Naive thymus-derived CD8-positive, alpha-beta T cell (primary cell): ENCODE measurements at places on chromosomes 1 and 21.

- no peak for DNase-seq
Measured at GRCh38 chr1:90963651-90964050, 58.2 kb downstream of the ZNF644 start.

DNA sequence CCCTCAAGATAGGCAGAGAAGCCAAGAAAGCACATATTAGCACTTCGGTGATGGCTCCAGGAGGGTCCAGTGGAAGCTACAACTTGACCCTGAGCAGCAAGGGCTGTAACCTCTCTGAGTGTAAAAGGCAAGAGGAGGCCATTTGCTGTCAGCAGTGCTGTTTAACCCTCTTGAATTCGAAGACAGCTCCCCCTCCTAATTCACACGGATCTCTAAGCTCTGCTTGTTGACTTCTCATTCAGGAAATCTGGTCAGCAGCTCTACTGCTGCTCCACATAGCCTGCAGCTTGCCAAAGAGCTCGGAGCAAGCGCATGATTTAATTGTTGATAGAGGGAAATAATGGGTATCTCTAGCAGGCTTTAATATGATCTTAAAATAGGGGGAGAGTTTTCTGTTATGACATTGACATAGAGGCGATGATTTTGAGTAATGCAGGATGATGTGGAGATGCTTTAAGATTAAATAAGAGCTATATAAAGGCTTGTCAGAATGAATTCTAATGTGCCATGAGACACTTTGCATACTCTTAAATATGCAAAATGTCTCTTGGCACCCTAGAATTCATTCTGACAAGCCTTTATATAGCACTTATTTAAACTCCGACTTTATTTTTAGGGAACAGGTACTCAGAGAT, 79.4 kb upstream of the USH2A start:
- no peak for DNase-seq

DNA sequence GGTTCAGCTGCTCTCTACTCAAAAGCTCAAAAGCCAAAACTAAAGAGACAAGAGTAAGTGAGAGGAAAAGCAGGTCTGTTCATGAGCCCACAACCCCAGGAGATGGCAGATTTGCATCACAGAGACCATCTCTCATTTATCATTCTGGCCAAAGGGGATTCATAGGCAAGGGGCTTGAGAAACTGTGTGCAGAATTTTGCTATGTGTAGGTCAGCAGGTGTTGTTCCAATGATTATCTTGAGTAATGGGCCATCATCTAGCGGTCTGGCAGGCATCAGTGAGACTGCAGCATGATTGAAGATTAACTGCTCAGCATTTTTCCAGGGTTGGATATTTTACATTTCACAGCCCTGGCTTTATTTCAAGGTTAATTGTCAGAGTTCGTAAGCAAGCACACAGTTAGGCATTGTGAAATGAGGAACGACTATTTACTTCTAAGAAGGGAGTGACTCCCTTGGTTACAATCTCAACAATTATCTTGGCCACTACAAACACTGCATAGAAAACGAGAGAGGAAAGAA, 1204.6 kb upstream of the TMPRSS15 start:
- no peak for DNase-seq

DNA sequence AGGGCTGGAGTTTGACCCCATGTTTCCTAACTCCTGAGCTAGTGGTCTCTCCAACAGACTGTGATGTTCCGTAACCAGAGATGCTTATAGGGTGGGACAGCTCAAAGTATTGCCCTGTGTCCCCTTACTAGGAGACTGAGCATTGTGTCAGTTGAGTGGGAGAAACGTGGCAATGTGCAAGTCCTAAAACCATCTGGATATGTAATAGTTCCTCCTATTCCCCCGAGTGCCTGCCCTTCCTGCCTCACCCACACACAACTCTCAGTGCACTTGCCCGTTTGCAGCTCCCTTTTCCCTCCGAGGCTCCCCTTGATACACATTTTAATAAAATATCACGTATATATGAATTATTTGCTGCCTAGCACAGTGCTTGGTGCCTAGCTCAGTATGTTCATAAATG, 3.4 kb downstream of the PIGV start:
- DNase-seq: no peak

DNA sequence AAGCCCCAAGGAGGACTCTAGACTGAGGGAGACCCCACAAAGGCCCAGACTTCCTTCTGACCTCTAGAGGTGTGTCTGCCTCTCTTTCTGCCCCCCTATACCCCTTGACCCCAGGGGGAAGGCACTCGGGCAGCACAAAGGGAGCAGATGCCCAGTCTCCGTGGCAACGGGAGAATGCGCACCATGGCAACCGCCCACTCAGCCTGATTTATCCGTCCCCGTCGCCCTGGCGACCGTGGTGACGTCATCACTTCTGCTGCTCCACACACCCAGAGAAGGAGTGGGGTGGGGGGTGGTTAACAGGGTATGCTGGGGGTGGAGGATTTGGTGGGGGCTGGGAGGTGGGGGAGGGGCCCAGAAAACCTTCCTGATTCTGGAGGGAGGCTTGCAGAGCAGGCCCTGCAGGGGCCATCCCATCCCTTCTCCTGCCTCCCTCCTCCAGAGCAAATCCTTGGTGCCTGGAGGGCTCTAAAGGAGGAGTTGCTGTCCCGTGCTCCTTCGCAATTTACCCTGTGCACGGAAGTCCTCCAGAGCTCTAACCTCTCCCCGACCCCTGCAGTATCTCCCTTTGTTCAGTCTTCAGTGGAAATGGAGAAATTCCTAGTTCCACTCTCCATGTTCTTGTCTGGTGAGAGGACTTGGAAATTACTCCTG, 6.3 kb downstream of the CELF3 start:
- no peak for DNase-seq

GRCh38 chr1:59164371-59164770, 132.5 kb upstream of the FGGY start:
- DNase-seq: no peak

DNA sequence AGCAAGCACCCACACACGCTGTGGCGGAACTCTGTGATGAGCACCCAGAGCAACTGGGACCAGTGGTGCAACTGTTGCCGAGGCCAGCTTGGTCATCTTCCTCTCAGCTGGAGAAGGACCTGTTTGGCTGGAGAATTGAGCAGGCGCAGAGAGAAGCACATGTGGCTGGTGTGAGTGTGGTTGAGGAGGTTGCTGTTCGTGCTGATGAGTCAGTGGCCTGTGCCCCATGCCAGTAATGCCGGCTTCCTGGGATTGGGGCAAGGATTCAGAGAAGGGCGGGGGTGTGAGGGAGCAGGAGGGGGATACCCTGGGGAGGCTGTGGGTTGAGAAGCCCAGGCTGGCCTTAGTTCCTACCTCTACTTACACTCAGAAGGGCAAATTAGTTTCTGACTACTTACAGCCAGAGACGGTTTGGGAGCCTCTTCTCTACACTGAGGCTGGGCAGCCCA, 57.5 kb upstream of the EPS8L3 start:
- no peak for DNase-seq

GRCh38 chr1:247156787-247157232, 15.0 kb downstream of the ZNF124 start:
- peak; percentile 7 for DNase-seq

DNA sequence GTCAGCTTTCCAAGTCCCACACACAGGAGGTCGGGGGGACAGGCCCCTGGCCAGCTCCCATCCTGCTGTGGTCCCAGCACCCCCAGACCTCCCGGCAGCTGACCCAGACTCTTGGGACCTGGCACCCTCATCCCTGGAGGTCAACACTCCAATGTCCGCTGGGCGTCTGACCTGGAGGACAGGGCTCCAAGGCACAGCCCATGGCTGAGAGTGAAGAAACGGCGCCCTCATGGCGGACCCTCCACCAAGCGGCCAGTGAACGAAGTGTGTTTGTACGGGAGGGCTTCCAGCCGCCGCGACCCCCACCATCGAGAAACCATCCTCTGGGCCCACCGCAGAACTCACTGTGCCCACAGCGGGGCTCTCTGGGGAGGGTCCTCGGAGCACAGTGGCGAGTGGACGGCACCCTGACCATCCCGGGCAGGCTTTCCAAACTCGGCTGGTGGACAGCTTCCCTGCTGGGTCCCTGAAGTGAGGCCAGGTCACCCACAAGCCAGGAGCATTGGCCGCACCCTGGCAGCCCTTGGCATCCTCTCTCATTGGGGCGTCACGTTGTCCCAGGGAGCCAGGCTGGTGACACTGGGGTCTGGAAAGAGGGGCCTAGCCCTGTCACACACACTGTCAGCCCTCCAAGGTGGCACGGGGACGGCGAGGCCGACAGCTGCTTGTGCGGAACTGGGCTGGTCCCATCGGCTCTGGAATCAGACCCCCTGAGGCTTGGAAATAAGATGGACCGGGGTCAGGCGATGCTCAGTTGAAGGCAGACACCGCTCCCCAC, 47.8 kb upstream of the COL6A2 start:
- DNase-seq: no peak

DNA sequence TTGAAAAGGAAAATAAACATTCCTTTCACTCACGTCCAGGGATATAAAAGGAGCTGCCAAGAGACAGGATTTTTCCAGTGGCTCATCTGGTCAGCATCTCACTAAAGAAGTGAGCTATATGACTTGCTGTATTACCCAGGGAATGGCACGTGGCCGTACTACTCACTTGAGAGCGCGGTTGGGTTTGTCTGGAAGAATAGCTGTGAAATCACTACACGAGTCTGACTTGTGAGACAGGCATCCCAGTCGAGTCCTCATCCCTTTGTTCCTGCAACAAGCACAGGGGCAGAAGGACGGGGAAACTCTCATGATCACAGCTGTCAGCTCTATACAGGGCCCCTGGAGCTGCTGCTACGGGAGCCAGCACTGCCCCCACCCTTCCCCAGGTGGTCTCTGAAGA, 17.7 kb downstream of the RGS8 start:
- DNase-seq: no peak

- no peak for DNase-seq
Measured at GRCh38 chr1:24266398-24266941, 52.7 kb upstream of the GRHL3 start.

DNA sequence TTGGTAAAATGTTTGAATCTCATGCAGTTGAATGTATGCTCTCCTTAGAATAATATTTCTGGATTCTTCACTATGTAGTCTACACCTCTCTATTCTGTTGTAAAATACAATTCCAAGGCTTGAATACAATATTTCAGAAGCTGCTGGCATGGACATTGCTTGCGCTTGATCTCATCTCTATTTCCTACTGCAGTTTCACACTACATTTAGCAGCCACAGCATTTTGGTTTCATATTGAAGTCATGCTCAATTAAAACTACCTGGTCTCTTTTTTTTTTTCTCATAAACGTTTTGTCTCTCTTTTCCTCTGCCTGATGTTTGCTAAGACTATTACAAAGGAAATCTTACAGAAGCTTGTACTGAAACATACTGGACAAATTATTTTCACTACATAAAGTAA, 631.0 kb upstream of the TMPRSS15 start:
- no peak for DNase-seq

DNA sequence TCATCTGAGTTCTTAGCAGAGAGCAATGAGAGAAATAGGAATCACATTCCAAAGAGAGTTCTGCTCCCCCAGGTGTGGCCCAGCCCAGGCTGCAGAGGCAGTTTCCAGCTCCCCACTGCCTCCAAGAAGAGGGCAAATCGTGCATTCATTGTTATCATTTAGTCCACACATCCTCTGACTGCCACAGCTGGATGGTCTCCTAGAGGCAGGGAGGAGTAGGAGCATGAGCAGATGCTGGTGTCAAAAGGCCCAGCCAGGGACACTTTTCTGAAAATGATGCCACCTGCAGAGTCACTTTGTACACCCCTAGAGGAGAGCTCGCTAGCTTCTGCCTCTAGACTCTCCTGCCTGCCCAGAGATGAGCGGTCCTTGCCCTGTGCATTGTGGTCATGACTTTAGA, 33.6 kb upstream of the GNPAT start:
- DNase-seq: no peak

DNA sequence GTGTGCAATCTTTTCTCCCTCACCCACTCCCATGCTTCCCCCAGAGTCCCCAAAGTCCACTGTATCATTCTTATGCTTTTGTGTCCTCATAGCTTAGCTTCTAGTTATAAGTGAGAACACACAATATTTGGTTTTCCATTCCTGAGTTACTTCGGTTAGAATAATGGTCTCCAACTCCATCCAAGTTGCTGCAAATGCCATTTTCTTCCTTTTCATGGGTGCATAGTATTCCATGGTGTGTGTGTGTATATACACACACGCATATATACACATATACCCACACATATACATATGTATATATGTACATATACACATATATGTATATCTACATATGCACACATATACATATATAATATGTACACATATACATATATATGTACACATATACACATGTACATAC, 69.3 kb downstream of the ERG start:
- no peak for DNase-seq

GRCh38 chr1:118145721-118146120, 39.3 kb downstream of the SPAG17 start:
- no peak for DNase-seq

DNA sequence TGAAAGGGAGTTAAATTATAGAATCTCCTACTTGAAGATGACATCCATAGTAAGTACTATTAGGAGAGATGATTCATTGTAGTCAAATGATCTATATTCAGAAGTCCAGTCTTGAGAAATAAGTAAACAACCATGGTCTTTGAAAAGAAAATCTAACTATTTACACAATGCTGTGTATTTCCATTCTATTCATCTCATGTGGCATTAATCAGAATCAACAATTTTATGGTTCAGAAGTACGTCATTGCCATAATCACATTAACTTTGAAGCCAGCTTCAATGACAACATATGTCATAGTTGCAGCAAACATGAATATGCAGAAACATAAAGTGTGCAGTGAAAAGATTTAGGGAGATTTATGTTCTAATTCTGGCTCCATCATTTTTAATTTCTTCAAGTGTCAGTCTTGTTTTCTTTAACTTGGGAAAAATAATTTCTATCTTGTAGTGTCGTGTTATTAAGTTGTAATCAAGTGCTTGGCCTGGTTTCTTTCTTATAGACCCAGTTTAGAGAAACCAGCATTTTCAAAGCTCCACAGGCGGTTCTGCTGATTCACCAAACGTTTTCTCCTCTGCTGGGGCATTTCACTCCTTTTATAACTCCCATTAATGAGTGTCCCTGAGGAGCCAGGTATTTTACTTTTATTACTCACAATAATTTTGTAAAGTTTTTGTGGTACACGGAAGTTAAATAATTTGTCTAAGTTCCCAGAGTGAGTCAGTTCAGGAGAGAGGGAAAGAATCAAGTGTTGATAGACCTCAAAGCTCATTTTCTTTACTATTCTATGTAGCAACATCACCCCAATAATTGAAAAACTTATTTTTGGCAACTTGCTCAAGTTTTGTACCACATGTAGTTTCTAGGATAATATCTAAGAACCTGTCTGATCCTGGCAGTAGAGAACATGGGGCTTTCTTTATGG, 35.9 kb upstream of the PTGS2 start:
- DNase-seq: no peak

DNA sequence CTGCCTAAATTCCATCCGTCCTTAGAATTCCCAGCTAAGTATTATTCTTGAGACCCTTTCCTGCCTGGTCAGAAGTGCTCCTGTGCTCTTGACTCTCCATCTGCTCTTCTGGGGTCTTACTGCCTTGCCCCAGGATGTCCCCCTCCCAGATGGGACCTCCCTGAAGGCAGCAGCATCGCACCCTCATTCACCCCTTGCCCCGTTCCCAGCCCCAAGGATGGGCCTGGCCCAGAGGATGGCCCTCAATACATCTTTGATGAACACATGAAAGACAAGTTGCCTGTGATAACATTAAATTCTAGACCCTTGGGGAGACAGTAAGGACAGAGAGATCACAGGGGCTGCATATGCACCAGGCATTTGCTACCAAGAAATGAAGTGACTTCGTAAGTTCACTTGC, 167.2 kb downstream of the TRABD2B start:
- DNase-seq: no peak

- no peak for DNase-seq
Measured at GRCh38 chr1:220889333-220889732, 10.1 kb downstream of the HLX start.

GRCh38 chr1:203450479-203451149, 25.0 kb upstream of the PRELP start:
- no peak for DNase-seq

- no peak for DNase-seq
Measured at GRCh38 chr1:153349363-153350320, 1.0 kb upstream of the PGLYRP4 start.
